ENCODE measurements at places on chromosomes 13 and 19.

- DNase-seq = no peak
These were observed 5.7 kb downstream of the ZNF132 start for GRCh38 chr19:58434217-58434616.

- DNase-seq = no peak
These were observed 5.3 kb downstream of the PTBP1 start for GRCh38 chr19:802498-803098.

DNA sequence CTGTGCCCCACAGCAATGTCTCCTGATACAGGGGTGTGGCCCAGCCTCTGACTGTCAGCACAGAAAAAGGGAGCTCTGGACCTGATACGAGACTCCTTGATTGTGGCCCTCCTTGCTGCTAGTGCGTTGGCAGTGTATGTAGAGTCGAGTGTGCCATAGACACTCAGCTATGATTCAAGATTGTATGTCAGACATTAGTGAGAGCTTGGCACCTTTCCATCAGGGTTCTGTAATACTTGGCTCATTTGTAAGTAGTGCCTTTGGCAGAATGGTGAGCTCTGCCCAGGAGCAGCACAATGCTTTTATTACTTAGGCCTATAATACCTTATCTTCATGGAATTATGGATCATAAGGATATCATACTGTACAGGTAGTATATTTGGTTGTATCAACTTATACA is 83.4 kb downstream of the ATP8A2 start:
- DNase-seq = no peak

DNA sequence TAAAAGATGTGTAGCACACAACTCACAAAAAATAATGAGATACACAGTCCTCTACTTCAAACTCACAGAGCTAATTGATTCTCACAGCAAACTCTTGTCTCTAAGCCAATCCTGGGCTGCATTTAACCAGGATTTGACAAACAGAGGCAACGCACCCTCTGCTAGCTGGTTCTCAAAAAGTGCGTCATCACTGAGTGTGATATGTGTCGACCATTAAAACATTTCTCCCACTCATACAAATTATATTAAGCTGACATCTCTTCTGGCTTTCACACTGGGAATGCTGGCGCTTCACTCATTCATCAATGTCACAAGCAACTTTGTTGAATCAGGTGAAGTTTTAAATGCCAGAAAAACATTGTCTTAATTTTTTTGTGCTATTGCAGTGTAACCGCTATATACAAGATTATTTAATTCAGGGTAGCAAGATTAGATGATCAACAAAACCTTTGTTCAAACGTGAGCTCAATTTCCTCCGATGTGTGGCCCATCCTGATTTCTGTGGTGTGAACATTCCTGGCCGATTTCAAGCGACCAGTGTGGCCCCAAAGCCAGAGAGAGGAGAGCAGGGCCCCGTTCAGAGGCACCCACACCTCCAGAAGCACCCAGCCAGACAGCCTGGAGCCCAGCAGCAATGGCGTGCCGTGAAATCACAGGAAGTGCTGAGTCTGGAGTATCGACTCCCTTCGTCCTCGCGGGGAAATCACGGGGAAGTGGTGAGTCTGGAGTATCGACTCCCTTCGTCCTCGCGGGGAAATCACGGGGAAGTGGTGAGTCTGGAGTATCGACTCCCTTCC is 49.4 kb downstream of the RASA3 start:
- no peak for DNase-seq

- DNase-seq = no peak
These were observed 3.1 kb downstream of the SLC17A7 start for GRCh38 chr19:49438261-49438660.

DNA sequence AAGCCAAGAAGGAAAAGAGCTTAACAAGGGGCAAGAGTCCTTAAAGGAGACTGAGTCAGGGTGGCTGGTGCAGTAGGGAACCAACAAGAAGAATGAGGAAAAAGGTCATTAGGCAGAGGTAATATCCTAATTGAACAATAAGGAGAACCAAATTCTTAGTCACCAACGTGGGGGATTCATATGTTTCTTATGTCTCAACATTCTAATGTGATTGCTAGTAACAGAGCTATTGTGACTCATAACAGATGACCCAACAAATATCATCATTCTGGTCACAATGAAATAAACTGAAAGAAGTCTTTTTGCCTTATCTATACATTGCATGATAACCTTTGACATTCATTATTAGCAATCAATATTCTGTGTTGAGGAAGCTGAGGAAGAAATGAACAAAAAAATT is 101.6 kb downstream of the RAP2A start:
- DNase-seq = no peak

DNA sequence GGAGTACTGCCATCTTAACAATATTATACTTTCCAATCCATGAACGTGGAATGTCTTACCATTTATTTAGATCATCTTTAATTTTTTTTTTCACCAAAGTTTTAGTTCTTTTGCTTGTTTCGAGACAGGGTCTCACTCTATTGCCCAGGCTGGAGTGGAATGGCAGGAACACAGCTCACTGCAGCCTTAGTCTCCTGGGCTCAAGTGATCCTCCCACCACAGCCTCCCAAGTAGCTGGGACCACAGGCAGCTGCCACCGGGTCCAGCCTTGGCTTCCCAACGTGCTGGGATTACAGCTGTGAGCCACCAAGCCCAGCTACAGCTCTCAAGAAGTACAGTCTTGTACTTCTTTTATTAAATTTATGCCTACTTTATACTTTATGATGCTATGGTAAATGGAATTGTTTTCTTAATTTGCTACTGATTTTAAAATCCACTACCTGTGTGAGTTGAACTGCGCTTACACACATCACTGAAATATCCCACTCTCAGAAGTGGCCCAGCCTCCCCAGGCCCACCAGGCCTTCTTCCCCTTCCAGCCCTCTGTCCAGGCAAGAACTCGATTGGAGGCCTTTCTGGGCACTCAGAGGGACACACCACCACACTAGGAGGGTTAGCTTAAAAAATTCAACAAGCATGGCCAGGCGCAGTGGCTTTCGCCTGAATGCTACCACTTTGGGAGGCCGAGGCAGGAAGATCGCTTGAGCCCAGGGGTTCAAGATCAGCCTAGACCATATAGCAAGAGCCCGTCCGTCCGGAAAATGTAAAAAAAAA is 1.0 kb upstream of the PGLS start:
- no peak for DNase-seq

DNA sequence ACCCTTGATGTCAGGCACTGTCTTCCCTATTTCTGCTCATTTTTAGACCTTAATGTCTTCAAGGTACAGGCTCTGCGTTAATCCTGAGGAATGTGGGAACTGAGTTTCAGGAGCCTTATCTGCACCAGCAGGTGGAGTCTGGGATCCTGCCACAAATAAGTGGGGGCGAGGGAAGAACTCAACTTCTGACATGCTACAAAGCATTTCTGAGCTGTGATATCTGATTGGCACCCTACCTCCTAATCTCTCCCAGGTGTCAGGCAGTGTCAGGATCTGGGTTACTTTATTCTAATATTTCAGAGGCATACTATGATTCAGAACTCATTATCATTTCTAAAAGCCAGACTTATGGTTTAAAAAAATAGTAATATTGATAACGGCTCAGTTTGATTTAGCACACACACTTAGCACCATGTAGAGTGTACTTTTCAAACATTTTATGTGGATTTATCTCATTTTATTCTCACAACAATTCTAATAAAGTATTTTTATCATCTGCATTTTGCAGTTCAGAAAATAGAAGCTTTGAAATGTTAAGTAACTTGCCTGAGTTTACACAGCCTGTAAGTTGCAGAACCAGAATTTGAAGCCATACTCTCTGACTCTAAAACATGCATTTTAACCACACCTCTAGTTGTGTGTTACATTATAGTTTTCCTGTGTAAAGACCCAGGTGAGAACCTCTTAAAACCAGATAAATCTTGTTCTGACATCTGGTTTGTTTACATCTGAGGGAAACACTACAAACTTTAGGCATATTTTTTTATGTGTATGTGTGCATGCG is 358.6 kb downstream of the TDRD3 start:
- no peak for DNase-seq

GRCh38 chr13:25771202-25771601 is 280.6 kb downstream of the SHISA2 start:
- no peak for DNase-seq

GRCh38 chr13:109810761-109811510 is 24.6 kb upstream of the IRS2 start:
- DNase-seq = no peak

DNA sequence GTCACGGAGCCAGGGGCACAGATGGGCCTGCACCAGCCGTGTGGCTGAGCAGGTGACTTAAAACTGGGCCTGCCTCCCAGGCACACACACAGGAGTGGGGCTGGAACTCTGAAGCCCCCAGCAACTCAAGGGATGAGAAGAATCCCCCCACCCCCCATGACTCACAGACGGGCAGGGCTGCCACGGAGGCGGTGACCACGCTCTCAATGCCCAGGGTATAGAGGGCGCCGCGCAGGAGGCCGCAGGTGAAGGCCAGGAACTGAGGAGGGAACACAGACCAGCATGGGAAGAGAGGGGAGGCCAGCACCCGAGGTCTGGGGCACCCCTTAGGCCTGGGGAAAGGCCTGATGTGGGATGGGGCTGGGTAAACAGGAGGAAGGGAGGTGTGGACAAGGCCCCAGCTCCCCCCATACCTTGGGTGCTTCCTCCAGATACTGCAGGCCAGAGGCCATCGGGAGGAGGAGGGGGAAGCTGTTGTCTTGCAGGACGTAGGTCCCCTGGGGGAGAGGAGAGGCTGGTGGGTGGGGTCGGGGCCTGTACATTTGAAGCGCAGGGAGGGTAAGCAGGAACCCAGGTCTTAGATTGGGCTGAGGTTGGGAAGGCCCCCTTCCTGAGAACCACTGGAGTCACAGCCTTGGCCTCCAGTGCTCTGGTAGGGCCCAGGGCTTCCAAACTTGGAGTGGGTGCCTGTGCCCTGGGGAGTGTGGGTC is 3.1 kb upstream of the NKPD1 start:
- DNase-seq = no peak

- no peak for DNase-seq
These were observed 12.1 kb upstream of the SPART start for GRCh38 chr13:36358175-36358718.

GRCh38 chr13:30481241-30481760 is 15.6 kb upstream of the HMGB1 start:
- no peak for DNase-seq

GRCh38 chr13:109687559-109688448 is 98.6 kb downstream of the IRS2 start:
- no peak for DNase-seq

DNA sequence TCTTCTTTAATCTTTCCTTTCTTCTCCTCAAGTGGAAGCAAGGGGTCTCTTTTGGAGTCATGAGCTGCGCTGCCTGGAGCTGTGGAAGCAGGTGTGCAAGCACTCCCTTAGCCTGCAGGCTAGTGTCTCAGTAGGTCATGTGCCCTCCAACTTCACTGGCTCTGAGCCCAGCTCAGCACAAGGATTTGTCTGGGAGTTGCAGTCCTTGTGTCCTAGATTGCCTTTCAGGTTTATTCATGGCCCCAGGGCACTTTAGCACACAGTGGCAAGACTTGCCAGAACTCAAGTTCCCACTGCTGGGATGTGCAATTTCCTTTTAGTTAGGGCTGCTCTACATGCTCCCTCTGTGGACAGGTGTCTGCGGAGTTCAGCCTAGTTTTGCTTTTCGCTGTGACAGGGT is 211.7 kb downstream of the LIG4 start:
- no peak for DNase-seq

DNA sequence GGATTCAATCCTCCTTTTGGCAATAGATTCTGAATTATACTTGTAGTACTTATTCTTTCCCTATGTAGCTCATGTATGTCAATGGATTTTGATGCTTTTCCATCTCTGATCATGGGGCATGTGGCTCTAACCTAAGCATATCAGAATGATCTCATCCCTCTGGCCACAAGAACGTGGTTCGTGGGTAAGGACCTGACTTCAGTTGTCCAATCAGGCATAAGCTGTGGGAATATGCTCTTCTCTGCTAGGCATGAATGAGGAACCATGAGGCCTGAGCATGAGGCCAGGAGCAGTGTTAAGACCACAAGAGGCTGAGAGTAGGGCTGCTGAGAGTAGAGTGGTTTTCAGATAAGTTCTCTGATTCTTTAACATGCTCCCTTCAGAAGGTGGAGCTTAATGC is 292.4 kb upstream of the TSHZ3 start:
- no peak for DNase-seq

- no peak for DNase-seq
These were observed 10.0 kb upstream of the OR10H2 start for GRCh38 chr19:15717809-15718208.

DNA sequence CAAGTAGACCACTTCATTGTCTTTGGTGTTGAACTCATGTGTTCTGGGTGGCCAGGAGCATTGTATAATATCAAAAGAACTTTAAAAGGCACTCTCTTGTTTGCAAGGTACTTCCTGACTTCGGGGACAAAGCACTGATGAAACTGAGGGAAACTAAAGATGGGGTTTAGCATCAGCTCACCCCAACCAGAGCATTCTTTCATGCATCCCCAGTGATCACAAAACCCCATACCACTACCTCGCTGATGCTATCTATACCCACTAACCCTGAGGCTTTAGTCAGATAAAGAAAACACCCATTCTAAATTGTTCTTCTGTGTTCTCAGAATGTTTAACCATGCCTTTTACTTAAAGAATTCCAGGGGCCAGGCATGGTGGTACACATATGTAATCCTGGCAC is 94.5 kb upstream of the DOCK9 start:
- DNase-seq = no peak

DNA sequence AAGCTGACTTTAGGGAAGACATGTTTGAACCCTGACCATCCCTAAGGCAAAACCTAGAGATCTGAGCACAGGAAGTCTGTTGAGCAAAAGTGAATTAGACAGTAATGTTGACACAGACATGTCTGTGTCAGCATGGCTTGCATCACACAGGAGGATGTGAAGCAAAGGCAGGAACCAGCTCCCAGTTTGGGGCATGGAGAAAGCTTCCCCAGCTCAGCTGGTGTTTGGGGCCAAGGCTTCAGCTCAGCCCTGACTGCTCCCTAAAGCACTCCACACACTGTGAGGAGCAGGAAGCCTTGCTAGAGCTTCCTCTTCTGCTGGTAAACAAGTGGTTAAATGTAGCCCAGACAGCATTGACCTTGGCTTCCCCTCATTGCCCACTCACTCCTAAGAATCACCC is 153.8 kb upstream of the UBL3 start:
- no peak for DNase-seq

DNA sequence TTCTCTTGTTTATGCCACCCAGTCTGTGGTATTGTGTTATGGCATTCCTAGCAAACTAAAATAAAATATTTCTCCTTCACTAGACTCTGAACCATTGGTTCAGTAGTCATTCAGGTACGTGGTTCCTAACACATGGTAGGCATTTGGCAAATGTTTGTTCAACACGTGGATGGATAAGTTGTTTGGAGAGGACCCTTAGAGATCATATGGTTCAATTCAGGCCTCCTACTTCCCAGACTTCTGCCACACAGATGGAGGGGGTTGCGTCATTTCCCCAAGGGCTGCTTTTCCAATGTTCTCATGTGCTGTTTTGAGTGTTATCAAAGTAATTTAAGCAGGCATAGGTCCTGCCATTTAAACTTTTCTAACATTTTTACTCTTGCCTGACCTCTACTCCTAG is 6.7 kb downstream of the CXCL17 start:
- DNase-seq = no peak

- DNase-seq = no peak
These were observed 6.2 kb upstream of the PGLS start for GRCh38 chr19:17505223-17505622.

All from stimulated activated CD8-positive, alpha-beta memory T cell treated with anti-CD3 and anti-CD28 coated beads, Interleukin-4, amount 100 ng/mL, for 1 hour (primary cell).